ENCODE measurements at places on chromosomes 12 and 14.

DNA sequence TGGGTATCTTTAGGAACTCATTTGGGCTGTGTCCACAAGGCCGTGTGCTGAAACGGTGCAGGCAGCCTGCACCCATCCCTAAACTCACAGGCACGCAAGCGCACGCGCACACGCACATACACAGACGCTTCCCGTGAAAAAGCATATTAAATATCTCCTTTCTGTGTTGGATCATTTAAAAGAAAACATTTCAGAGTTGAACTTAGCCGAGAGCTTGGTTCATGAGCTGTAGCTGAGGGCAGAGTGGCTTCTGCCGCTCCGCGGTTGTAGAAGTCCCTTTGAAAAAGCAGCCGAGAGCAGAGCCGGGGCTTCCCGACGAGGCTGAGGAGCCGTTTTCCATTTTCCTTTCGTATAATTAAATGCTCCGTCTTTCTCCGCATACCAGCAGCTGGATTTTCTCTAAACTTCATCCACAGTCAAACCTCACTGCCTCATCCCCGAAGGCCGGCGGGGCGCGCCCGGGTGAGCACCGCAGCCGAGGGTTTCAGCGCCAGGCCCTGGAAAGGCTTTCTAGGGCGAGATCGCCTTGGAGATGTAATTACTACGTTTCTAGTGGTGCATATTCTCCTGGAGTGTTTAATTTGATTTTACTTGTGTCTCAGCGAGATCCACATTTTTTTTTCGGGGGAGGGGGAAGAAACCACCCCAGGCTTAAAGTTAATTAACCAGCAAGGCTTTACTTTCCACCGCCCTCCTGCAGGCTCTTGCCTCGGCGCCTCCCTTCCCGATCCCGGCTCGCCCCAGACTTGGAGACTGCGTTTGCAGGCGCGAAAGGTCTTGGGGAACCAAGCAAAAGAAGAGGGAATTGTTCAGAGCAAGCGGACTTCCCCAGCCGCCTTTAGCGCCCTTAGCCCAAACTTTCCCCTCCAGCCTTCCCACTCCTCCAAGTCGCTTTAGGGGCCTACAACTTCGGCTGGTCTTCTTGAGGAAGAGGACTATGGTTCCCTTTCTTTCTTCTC, 3.0 kb upstream of the HOXC13 start:
- H3K27ac ChIP-seq: no peak overlapping the region
- no peak for DNase-seq
- H3K4me3 ChIP-seq: no peak overlapping the region
- H3K36me3 ChIP-seq: no peaks in the 10 kb centered on the region
- H3K27me3 ChIP-seq: peaks cover 68% of the 10 kb centered on the region
- H3K4me1 ChIP-seq: peaks cover 24% of the 10 kb centered on the region

DNA sequence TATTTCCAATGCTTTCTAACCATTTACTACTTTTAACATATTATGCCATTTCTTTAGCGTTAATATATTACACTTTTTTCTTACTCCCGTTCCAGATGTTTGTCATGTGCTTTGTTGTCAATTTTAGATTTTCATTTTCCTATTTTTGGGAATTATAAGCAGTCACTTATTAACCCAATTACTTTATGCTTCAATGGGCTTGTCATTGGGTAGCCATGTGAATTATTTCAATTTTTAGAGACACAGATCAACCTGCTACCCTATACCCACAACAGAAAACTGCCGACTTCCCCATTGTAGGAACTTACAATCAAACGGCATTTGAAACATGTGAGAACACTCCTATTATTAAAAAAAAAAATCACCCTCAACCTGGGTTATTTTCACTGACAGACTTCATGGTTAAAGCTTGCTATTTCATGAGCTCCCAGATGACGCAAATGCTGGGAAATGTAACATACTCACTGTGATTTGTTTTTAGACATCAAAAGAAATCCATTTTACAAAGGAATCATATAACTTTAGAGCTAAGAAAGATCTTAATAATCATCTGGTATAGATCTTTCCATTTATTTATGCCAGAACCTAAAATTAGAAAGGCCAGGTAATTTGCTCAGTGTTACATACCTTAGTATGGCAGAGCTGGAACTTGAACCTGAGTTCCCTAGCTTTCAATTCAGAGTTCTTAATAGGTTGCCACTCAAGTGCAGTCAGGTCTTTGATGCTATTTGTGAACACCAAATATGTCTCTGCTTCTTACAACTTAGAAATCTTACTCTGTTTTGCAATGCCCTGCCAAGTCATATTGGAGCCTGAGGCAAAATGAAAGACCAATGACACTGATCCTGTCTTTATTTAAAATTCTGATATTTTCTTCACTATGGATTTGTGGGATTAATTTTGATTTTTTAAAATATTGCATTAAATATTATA, 340.4 kb downstream of the RAD51B start:
- H3K4me1 ChIP-seq: peaks cover 10% of the 10 kb centered on the region
- no peak for DNase-seq
- H3K27me3 ChIP-seq: no peaks in the 10 kb centered on the region
- H3K27ac ChIP-seq: no peak overlapping the region
- H3K4me3 ChIP-seq: no peak overlapping the region

GRCh38 chr12:51870504-51870903, 17.4 kb upstream of the ANKRD33 start:
- no peak overlapping the region for H3K27ac ChIP-seq
- peaks cover 70% of the 10 kb centered on the region for H3K27me3 ChIP-seq
- no peaks in the 10 kb centered on the region for H3K36me3 ChIP-seq
- no peak overlapping the region for H3K4me3 ChIP-seq

DNA sequence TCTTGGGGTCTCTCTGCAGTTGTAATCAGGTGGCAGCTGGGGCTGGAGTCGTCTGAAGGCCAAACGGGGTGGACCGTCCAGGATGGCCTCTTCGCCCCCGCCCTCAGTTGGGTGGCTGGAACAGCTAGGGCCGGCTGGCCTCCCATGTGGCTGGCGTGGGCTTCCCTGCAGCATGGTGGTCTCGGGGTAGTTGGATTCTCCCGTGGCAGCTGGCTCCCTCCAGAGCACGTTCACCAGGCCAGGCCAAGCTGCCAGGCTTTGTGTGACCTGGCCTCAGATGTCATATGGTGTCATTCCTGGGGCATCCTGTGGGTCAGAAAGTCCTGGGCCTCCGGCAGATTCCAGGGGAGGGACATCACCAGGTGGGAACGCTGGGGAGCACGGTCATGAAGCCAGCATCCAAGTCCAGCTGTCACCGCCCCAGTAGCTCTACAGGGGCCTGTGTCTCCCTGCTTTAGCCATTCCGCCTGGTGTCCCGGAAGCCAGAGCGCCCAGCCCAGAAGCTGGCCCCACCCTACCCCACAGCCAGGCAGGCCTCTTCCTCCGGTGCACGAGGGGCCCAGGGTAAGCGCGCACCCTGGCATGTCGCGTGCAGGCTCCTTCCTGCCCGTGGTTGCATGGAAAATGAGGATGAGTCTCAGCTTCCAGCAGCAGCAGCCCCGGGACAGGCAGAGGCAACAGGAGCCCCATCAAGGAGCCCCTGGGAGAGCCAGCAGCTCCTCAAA, 1.3 kb upstream of the NUDT14 start:
- no peak overlapping the region for H3K4me3 ChIP-seq
- no peak overlapping the region for H3K27ac ChIP-seq
- H3K36me3 ChIP-seq: no peaks in the 10 kb centered on the region
- peaks cover 62% of the 10 kb centered on the region for H3K4me1 ChIP-seq
- no peak for DNase-seq

GRCh38 chr12:81705586-81705985, 53.6 kb downstream of the PPFIA2 start:
- H3K4me3 ChIP-seq: no peak overlapping the region
- H3K36me3 ChIP-seq: no peaks in the 10 kb centered on the region
- no peak for DNase-seq
- no peak overlapping the region for H3K27ac ChIP-seq

- DNase-seq: no peak
- H3K4me1 ChIP-seq: 0 out of 3 replicates have a peak, but pooled peaks cover 3% of the 10 kb centered on the region
- no peak overlapping the region for H3K4me3 ChIP-seq
- H3K36me3 ChIP-seq: no peaks in the 10 kb centered on the region
Observed at GRCh38 chr12:106281056-106281782, 21.3 kb upstream of the TCP11L2 start.

- peaks cover 30% of the 10 kb centered on the region for H3K27me3 ChIP-seq
- DNase-seq: no peak
- H3K4me1 ChIP-seq: no peaks in the 10 kb centered on the region
Observed at GRCh38 chr12:92634730-92635129, 68.1 kb upstream of the PLEKHG7 start.

DNA sequence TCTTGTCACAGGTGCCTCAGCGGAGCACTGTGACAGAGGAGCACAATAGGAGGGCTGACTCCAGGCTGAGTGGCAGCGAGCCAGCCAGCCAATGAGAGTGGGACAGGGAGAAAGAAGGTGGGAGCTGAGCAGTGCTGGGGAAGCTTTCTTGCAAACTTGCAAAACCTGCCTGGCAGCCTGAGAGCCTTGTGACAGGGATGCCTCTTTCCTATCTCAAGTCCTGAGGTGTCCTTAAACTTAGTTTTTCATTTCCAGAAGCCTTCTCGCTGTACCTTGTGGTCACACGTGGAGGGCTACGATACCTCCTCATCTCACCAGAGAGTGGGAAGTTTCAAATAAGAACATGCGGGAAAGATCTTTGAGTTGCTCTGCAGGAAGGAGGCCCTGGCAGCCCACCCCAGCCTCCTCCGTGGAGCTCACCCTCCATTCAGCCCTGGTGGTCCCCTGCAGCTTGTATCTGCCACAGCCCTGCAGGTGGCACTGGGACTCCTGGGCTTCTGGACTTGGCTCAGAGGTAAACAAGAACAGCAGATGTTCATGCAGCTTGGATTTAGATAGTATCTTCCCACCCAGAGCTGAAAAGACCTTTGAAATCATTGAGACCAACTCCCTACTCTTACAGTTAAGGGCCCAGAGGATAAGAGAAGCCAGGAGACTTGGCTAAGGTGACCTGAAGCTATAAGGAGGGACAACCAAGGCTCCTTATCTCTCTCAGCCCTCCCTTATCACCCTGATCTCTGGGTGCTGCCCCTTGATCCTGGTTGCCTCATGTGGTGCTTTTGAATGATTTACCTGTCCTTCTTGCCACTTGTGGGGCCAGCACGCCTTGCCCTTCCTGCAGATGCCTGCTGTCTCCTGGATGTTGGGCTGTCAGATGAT, 153.5 kb upstream of the MAX start:
- H3K27ac ChIP-seq: no peak overlapping the region
- H3K36me3 ChIP-seq: no peaks in the 10 kb centered on the region
- DNase-seq: no peak
- no peaks in the 10 kb centered on the region for H3K4me1 ChIP-seq

- H3K4me1 ChIP-seq: peaks cover 9% of the 10 kb centered on the region
- peaks cover 46% of the 10 kb centered on the region for H3K27me3 ChIP-seq
- DNase-seq: peak; percentile 8
- H3K36me3 ChIP-seq: no peaks in the 10 kb centered on the region
- no peak overlapping the region for H3K4me3 ChIP-seq
Observed at GRCh38 chr12:111181143-111181726, 187.7 kb downstream of the PHETA1 start.

DNA sequence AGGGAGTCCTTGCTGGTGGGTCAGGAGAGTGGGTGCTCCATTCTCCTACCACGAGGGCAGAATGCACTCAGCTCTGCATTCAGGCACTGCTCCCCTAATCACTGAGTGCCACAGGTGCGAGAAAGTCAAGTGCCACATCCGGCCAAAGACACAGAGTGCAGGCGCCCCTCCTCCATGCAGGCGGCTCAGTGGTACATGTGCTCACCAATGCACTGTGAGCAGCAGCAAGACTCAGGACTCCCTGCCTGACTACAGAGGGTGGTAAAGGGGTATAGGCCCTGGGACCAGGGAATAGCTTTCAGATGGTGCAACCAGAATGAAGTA, 32.9 kb downstream of the ZFYVE21 start:
- H3K36me3 ChIP-seq: no peaks in the 10 kb centered on the region
- no peak for DNase-seq
- H3K4me3 ChIP-seq: no peak overlapping the region
- H3K4me1 ChIP-seq: no peaks in the 10 kb centered on the region
- no peak overlapping the region for H3K27ac ChIP-seq
- peaks cover 2% of the 10 kb centered on the region for H3K27me3 ChIP-seq

DNA sequence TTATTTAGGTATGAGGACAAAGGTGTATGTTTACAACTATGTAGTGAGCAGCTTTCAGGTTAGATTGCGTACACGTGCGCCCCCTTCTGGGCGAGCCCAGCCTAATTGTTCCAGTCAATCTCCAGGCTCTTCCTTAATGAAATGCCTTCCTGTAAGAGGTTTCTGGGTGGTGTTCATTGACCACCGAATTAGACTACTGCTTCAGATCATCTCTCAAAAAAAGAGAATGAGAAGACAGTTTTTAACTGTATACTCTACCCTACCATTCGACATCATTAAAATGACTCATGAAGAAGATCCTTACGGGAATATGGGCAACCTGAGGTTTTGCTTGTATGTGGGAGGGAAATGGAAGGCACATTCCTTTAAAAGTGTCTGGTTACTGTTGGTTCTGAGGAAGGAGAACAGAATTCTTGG, 2.1 kb downstream of the LUM start:
- no peak overlapping the region for H3K27ac ChIP-seq

- no peaks in the 10 kb centered on the region for H3K4me1 ChIP-seq
- no peak for DNase-seq
Observed at GRCh38 chr14:68427550-68427890, 365.3 kb downstream of the ZFP36L1 start.

DNA sequence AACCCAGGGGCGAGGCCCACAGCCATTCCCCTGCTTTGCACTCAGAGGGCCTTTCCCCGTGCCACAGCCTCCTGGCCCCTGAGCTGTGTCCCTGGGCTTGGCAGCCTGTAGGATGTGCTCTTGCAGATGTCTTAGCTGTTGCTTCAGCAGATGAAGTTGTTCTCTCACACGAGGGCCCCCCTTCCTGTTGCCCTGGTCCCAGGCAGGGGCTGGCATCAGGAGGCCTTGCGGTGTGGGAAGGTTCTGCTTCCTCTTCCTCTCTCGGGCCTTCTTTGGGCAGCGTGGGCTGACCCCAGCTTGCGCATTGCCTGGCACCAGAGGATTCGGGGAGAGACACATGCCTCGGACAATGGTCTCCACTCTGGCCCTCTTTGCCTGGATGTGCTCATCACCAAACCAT, 12.7 kb downstream of the PROX2 start:
- no peak overlapping the region for H3K4me3 ChIP-seq
- H3K27ac ChIP-seq: no peak overlapping the region
- no peak for DNase-seq

GRCh38 chr14:89158701-89159100, 258.3 kb downstream of the FOXN3 start:
- no peak overlapping the region for H3K4me3 ChIP-seq
- H3K36me3 ChIP-seq: no peaks in the 10 kb centered on the region

GRCh38 chr14:21070610-21071224, 613 bp downstream of the ARHGEF40 start:
- H3K4me1 ChIP-seq: peaks cover 2% of the 10 kb centered on the region
- H3K27ac ChIP-seq: no peak overlapping the region
- peak overlapping the region; percentile 41 for H3K4me3 ChIP-seq

GRCh38 chr14:104684449-104684821, 5.0 kb upstream of the INF2 start:
- H3K4me3 ChIP-seq: no peak overlapping the region
- H3K27ac ChIP-seq: no peak overlapping the region
- DNase-seq: no peak
- no peaks in the 10 kb centered on the region for H3K36me3 ChIP-seq
- H3K4me1 ChIP-seq: peaks cover 13% of the 10 kb centered on the region
- H3K27me3 ChIP-seq: no peaks in the 10 kb centered on the region

Data from K562 (cell line).